ENCODE measurements at places on chromosomes 1 and 21. TPM values are rescaled to one million over a fixed set of nuclear protein-coding genes. Genes with fewer than 3 reads are reported as not detected.
A peak's percentile ranks its signal among the peaks of the same experiment; 100 is the strongest.

DNA sequence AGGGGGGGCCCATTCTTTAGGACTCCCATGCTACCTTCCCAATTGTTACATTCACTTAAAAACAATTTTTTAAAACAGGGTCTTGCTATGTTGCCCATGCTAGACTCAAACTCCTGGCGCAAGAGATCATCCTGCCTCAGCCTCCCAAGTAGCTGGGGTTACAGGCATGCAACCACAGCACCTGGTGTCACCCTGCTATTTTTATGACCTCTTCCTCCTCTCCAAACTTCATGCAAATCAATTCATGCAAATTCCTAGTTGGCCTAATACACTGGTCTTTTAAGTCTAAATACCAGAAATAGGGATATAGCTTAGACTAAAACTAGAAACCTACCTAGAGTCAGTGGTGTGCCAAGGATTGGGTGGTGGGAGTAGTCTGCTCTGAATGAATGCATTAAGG, 30.1 kb downstream of the CDKN2C start:
- DNase-seq: no peak

- no peak for DNase-seq
Measured at GRCh38 chr21:41928621-41929220, 25.1 kb downstream of the C2CD2 start.

GRCh38 chr1:181043025-181043888, 9.5 kb downstream of the MR1 start:
- DNase-seq: no peak

DNA sequence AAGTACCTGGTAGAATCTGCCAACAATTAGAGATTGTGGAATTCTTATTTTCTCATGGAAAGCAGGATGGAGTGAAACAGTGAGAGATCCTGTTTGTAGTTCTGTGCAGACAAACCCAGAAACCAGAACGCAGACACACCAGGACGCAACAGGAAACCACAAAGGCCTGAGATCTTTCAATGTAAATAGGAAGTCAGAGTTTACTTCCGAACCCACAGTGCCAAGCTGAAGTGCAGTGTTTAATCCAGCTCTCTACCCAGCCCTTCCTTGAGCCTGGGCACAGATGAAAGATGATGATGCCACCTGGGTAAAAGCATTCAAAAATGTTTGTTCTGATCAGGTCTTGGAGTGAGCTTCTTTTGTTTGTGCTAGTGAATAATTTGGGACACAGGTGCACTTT, 244.2 kb upstream of the HOOK1 start:
- DNase-seq: no peak

DNA sequence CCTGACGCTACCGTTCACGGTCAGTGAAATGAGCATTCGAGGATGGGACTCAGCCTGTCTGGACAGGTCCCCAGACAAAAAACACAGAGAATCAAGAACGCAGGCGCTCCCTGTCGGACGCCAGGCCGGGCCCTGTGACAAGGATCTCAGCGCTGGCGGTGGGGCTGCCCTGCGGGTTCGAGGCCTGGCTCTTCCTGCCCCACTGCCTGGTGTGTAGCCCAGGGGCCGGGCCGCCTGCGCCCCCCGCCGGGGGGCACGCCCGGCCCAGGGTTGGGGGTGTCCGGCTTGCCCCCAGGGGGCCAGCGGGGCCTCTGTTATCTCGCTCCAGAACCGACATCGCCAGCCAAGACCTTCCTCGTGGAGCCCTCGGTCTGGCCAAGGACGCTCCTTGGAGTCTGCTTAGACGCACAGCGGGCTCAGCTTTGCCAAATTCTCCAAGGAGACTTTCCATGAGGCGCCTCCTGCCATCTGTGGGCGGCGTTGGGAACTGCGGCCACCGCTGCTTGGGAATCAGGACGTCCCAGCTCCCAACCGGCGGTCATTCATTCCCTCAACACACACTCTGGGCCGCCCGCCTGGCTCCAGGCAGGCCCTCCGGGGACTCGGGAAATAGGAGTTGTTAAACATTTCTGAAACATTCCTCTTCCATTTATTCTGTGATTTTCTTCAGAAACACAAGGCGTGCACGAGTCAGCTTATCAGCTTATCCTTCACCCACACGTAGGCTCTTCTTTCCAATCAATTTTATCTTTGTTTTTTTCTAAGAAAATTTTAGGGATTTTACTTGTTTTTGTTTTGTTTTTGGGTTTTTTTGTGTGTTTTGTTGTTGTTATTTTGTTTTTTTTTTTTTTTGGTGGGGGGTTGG, 11.3 kb upstream of the RIPK4 start:
- peak; percentile 65 for DNase-seq

GRCh38 chr21:31483146-31483545, 139.1 kb upstream of the TIAM1 start:
- no peak for DNase-seq

DNA sequence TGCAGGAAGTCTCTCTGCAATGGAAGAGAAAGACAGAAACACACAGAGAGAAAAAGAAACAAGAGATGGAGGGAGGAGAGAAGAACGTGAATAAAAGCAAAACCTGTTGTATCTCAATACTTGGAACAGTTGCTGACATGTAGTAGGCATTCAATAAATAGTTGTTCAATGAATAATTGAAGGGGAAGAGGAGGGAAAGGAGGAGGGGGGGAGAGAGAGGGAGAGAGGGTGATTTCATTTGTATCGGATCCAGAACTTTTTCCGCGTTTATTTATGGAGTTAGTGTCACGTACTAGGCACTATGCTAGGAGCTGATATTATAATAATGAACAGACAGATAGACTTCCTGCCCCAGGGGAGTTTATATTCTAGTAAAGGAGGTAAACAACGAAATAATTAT, 144.1 kb downstream of the OMA1 start:
- no peak for DNase-seq

Gene NRIP1
- total RNA-seq: 81.9 TPM

- DNase-seq: no peak
Measured at GRCh38 chr1:21633141-21633755, 35.9 kb downstream of the RAP1GAP start.

GRCh38 chr1:46043458-46044017, 88.9 kb downstream of the PIK3R3 start:
- DNase-seq: no peak
